ENCODE measurements at places on chromosomes 16 and 17.
A peak's percentile ranks its signal among the peaks of the same experiment; 100 is the strongest.

- DNase-seq, result no peak
Observed at GRCh38 chr16:27322858-27323780, 9.3 kb downstream of the IL4R start.

GRCh38 chr17:16155536-16155935 is 59.8 kb downstream of the NCOR1 start:
- no peak for DNase-seq

GRCh38 chr16:11914210-11915113 is 1.3 kb downstream of the GSPT1 start:
- DNase-seq, result peak; percentile 21

- no peak for DNase-seq
Observed at GRCh38 chr16:47476654-47477345, 15.7 kb downstream of the PHKB start.

GRCh38 chr17:70636517-70637133 is 467.3 kb downstream of the KCNJ2 start:
- no peak for DNase-seq

- DNase-seq, result peak; percentile 30
Observed at GRCh38 chr17:75459590-75460267, 3.3 kb downstream of the TMEM94 start.

GRCh38 chr17:17156511-17156910 is 49.6 kb downstream of the PLD6 start:
- DNase-seq, result no peak

- no peak for DNase-seq
Observed at GRCh38 chr17:78875363-78876093, 27.5 kb downstream of the CEP295NL start.

- DNase-seq, result no peak
Observed at GRCh38 chr17:18176176-18176575, 7.5 kb upstream of the ALKBH5 start.

DNA sequence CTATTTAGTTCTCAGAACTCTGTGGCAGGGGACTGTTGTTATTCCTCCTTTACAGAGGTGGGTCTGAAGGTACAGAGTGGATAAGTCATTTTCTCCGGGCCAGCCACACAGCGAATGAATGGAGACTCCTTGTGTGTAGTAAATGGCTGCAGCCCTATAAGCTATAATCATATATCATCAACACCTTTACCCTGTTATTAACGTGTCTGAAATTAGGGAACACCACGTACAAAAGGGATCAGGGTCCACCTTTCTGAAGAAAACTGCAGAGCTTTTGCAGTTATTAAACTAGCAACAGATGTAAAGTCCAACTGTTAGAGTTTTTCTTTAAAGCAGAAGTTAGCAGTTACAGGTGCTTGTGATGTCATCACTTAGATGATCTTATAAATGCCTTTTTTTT is 696.7 kb downstream of the MAF start:
- no peak for DNase-seq

DNA sequence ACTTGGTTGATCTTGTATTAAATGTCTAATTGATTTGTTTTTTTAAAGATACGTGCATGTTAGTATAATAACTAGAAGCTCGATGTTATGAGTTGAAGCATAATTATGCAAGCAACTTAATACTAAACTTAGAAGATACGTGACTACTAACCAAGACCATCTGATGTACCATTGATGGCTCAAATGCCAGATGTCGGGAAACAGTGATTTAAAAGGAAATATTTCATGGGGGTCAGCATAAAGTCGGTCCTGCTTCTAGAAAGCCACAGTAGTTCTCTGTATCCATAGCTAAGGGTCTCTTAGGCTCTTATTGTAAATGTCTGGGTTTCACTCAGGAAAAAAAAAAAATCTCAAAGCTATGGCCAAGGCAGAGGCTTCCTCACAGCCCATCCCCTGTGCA is 61.2 kb upstream of the RBFOX1 start:
- DNase-seq, result no peak

DNA sequence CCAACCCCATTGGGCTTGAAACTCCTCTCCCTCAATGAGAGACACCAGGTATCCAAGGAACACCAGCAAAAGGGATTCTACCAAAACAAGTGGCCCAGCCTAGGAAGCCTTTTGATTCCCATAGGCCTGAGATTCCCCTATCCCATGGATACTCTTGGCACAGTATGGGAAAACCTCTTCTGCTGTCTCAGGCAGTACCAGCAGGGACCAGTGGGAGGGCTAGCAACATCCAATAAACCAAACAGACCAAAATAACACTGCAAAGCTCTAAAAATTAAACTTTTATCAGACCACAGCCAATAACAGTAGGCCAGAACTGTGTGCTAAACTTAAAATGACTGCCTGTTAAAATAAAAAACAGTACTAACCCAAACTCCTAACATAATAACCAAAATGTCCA is 153.9 kb upstream of the CES5A start:
- no peak for DNase-seq

GRCh38 chr16:1674751-1675664 is 3.1 kb upstream of the JPT2 start:
- no peak for DNase-seq

DNA sequence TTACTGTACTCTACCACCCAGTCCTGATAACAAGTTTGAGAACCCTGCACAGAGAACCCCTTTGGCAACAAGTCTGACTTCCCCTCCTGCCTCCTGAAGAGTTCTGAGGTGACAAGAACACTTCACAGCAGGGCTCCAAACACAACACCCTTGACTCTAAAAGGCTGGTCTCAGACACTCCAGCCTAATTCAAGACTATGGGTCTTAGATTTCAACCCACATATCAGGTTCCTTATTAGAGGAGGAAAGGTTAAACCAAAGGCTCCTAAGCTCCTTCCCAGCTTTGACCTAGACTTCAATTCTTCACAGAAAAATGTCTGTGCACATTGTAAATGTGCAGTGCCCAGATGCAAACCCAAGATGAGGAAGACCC is 23.0 kb downstream of the RANBP10 start:
- no peak for DNase-seq

- DNase-seq, result no peak
Observed at GRCh38 chr16:51987519-51987918, 559.4 kb downstream of the TOX3 start.

DNA sequence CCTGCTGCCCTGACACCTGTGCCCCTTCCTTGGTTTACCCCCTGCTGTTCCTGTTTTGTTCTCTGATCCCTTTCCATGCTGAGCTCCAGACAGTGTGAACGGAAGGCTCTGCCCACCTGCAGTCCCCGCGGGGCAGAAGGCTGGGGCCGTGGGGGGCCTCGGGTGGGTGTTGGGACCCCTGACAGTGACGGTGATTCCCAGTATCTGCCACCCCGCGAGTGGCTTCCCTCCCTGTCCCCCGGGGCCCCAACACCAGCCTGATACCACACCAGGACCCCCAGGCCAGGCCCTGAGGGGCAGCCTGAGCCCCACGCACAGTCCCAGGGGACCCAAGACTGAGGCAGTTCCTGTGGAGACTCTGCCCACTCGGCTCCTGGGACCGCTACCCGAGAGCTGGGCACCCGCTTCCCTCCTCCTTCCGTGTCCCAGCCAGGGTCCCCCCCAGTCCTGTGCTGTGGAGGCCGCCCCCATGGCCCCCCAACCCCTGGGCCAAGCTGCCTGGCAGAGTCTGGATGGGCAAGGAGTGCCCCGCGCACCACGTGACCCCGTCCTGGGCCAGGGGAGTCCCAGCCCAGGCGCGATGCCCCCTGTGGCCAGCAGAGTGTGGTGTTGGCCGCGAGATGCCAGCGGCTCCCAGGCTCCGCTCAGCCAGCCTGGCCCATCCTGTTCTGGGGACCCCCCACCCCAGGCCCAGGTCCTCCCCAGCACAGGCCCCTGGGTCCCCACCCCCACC is 10.0 kb upstream of the C1QTNF8 start:
- DNase-seq, result no peak

- DNase-seq, result no peak
Observed at GRCh38 chr17:62790564-62790986, 17.5 kb downstream of the MARCHF10 start.

- no peak for DNase-seq
Observed at GRCh38 chr16:28569021-28569420, 15.3 kb downstream of the SGF29 start.

- no peak for DNase-seq
Observed at GRCh38 chr16:69017036-69017783, 88.2 kb upstream of the HAS3 start.

GRCh38 chr17:34847938-34848337 is 113.3 kb downstream of the CCT6B start:
- no peak for DNase-seq

DNA sequence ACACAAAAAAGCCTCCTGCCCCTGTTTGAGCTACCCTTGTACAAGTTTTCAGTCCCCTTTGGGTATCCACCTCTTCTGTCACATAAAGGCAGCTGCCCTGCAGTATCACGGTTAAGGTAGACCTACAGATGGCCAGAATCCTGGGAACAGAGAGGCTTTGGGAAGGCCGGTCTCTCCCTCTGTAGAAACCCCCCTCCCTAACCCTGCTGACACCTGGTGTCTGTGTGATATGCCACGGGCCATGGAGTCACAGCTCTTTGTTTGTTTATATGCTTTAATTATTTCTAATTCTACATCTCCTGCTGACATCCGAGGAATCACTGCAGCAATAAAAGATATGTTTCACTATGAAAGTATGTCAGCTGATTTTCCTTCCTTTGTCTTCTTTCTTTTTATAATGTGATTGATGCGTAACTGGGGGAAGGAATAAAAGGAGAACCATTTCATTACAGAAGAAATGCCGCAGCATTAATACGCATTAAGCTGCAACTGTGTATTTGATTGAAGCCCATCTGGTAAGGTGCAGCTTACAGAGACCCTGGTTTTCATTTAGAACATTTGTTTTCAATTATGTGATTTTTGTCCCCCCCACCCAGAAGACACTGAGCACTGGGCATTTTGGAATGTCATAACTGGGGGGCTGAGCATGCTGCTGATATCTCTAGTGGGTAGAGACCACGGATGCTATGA is 142.1 kb downstream of the SLC39A11 start:
- DNase-seq, result no peak

- peak; percentile 3 for DNase-seq
Observed at GRCh38 chr17:33179151-33179550, 113.9 kb downstream of the ASIC2 start.

GRCh38 chr16:8103649-8104289 is 486.5 kb downstream of the TMEM114 start:
- DNase-seq, result no peak

GRCh38 chr17:19299214-19299747 is 62.1 kb downstream of the EPN2 start:
- DNase-seq, result no peak

- no peak for DNase-seq
Observed at GRCh38 chr17:18379246-18380146, 1.9 kb downstream of the EVPLL start.

GRCh38 chr16:64305663-64306062 is 816.2 kb downstream of the CDH11 start:
- no peak for DNase-seq

DNA sequence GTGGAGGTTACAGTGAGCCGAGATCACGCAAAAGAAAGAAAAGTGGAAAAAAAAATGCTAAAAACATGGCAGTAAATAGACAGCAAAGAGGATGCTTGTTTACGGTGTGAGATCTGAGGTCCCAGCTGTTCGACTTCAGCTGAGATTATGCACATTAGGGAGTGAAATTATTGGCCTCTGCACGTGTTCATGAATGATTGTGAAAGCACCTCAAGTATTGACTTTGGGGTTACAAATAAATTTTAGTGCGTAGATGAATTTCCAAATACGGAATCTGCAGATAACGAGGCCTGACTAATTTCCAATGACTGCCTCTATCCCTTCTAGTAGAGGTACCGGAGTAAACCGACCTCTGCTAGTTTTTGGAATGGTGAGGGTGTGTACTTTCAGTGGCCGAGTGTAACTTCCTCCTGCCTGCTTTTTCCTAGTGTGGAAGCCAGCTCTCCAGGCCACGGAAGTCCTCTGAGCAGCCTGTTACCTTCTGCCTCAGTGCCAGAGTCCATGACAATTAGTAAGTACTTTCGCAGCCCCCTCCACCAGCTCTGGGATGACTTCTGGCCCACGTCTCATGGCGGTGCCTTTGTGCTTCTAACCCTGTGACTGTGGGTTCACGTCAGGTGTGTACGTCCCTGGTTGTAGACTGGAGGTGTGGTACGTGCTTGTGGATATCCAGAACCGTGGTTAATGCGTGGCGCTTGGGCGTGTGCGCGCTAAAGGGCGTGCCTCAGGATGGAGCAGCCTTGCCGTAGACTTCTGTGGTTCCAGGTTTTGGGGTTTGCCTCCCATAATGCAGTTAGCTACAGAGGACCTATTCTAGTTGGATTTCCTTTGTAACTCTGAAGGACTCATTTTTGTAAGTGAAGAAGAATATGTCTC is 102.1 kb downstream of the SNX29 start:
- peak; percentile 68 for DNase-seq

DNA sequence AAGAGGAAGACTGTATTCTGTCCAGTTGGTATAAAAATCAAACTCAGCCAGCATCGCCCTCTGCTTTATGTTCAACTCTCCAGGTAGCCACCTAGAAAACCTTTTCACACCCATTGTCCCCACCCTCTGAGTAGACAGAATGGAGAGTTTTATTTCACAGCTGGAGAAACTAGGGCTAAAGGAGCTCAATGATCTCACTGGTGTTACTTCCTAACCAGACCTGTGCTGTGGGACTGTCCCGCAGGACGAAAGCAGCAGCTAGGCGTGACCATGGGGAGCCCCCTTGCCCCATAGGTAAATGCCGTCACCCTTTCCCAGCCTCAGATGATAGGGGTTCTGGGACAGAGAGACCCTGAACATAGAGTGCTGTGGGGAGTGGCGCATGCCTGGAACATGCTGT is 67.7 kb downstream of the CYLD start:
- no peak for DNase-seq

GRCh38 chr17:18319604-18320256 is 4.6 kb downstream of the SMCR8 start:
- DNase-seq, result no peak

- DNase-seq, result peak; percentile 62
Observed at GRCh38 chr16:49940464-49941224, 84.4 kb upstream of the CNEP1R1 start.

DNA sequence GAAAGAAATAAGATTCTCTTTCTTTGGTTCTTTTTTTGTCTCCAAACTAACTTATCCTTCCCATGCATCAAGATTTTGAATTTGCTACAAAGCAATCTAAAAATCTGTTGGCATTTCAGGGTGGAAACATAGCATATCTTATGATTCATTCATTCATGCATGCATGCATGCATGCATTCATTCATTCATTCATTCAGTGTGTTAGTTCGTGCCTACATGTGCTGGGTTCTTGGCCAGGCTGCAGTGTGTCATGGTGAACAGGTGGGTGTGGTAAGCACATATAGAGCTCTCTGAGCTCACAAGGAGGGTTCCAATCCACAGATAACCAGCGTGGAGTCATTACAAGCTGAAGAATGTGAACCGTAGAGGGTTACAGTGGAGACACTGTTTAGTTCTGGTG is 410.4 kb downstream of the CPPED1 start:
- DNase-seq, result no peak

GRCh38 chr17:16922386-16923096 is 49.4 kb downstream of the TNFRSF13B start:
- DNase-seq, result no peak
